ENCODE measurements at places on chromosomes 5 and 9.

DNA sequence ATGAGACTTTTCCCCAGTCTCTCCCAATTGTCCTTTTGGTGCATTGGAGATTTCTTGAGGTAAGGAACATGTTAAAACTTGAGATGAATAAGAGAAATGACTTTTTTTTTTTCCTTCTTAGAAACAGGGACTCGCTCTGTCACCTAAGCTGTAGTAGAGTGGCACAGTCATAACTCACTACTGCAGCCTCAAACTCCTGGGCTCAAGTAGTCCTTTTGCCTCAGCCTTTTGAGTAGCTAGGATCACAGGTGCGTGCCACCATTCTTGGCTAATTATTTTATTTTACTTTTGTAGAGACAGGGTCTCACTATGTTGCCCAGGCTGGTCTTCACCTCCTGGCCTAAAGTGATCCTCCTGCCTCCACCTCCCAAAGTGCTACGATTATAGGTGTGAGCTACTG lies 25.9 kb downstream of the CDC42SE2 start:
- no peak for DNase-seq

DNA sequence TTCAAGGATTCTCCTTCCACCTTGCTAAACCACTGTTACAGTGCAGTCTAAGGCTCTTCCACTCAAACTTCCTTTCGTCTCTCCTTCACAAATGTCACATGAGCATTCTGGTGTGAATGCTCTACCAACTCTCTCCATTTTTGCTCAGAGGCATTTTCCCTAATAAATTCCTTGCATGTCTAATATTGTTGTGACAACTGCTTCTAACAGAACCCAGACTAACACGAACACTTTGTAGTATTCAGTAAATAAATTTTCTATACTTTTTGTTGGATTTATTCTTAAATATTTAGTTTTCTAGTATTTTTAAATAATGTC lies 24.0 kb downstream of the RAPGEF6 start:
- no peak for DNase-seq

GRCh38 chr5:121024416-121025311 lies 560.6 kb downstream of the PRR16 start:
- no peak for DNase-seq

GRCh38 chr5:148466236-148466580 lies 82.5 kb downstream of the FBXO38 start:
- DNase-seq: no peak

- DNase-seq: no peak
These were observed 272.9 kb downstream of the PJA2 start for GRCh38 chr5:109136906-109137305.

- no peak for DNase-seq
These were observed 401.1 kb upstream of the TRPC7 start for GRCh38 chr5:136766456-136766855.

- DNase-seq: peak; percentile 32
These were observed 586 bp downstream of the HMGXB3 start for GRCh38 chr5:150000990-150001659.

DNA sequence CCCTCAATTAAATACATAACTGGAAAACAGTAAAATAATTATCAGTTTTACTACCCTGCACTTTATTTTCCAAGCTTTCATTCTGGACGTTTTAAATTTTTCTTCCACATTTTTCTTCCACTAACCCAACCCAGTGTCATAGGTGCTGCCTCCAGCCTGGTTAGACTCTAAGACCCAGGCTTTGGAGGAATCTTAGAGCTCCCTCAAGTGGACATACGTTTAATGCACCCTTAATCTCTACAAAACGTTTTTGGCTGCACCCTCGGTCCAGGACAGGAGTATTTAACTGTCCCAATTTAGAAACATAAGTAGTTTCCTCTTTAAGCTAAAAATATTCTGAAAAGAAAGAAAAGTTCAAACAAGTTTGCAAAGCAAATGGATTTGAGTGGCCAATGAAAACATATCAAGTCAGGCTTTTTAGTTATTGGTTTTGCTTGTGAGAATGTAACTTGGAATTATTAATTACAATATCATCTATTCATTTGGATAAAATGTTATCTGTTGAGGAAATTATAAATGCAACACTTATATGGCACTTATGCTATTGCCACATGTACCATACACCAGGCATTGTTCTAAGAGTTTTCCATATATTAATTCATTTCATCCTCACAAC lies 38.9 kb downstream of the CDH6 start:
- DNase-seq: no peak
